Left ventricle myocardium superior (tissue), 1 donor: ENCODE measurements at places on chromosomes 13 and 19.

DNA sequence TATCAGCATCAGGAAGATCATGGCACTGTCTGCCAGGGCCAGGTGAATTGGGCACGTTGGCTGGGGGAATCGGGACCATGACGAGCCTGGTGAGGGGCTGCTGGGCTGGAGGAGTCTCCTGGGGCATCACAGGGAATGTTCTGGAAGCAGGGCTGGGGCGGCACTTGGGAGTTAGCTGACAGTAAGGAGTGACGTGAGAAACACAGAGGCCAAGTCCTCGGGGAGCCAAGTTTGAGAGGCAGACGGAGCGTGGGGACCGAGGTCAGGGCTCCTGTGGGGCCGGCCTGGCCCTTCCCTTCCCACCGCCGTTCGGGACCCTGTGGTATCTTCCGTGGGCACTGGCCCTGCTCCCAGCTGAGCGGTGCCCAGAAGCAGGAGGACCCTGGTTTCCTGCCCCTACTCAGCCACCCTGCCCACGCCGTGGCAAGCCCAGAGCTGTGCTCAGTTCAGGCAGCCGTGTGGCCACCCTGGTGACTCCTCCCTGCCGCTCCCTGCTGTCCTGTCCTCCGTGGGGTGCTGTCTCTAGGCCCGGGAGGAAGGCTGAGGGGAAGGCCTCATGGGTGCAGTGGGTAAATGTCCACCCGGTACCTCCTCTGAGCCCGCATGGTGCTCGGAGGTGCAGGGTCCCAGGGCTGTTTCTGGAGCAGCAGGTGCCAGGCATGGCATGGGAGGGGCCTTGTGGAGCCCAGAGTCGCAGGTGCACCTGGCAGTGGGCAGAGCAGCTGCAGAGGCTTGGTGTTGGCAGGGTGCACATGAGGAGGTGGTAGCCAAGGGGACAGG is 25.2 kb downstream of the CRTC1 start:
- peak; percentile 52 for DNase-seq

GRCh38 chr13:79290595-79291244 is 115.3 kb downstream of the RBM26 start:
- DNase-seq, result no peak

DNA sequence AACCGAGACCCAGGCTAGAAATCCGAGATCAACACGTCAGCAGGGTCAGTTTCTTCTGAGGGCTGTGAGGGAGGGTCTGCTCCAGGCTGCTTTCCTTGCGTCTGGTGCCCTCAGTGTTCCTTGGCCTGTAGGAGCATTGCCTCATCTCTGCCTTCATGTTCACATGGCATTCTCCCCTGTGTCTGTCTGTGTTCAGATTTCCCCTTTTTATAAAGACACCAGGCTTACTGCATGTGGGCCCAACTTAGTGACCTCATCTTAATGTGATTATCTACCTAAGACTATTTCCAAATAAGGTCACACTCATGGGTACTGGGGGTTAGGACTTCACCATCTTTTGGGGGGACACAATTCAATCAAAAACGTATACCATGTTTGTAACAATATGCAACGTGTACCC is 57.2 kb upstream of the C1QTNF9 start:
- no peak for DNase-seq

GRCh38 chr13:96379967-96380366 is 290.1 kb downstream of the HS6ST3 start:
- DNase-seq, result no peak

DNA sequence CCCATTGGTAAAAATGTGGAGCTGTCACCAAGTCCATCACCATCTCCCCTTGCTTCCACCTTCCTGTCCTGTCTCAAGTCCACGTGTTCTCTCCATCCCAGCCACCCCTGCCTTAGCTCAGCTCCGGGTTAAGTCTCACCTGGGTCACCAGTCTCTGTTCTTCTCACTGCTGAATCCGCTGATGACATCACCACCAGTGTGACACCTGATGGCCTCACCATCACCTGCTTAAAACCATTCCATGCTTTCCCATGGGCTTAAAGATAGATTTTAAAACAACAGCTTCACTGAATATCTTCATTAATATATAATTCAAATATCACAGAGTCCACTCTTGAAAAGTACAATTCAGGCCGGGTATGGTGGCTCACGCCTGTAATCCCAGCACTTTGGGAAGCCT is 42.1 kb downstream of the RGCC start:
- no peak for DNase-seq

DNA sequence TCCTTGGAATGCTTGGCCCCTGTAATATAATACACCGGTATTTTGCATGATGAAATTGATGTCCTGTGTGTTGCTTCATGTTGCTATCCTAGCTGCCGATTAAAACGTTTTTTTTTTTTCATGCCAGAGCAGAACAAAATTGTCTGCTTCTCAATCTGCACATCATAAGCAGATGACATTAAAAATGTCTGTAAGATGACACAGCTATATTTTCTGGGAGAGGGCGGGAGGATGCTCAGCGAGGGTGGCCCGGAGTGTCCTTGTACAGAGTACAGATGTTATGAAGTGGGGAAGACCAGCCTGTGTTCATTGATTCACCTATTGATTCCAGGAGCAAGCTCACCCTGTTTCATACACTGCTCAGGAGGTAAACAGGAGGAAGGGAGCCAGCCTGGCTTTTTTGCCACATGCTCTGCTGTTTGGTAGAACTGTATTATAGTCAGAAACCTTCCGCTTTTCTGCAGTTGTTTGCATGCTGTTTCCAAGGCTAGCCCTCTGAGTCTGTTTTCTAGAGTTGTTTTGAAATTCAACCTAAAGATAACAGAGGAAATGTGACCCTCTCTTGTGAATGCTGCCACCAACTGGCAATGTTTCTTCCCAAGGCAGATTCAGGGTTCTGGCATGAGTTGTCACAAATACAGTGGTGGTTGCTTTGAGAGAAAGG is 4.7 kb upstream of the IRS2 start:
- no peak for DNase-seq

- DNase-seq, result no peak
Measured at GRCh38 chr19:38952395-38953165, 21.8 kb downstream of the MRPS12 start.

- DNase-seq, result no peak
Measured at GRCh38 chr19:9039728-9040127, 29.5 kb upstream of the MUC16 start.

DNA sequence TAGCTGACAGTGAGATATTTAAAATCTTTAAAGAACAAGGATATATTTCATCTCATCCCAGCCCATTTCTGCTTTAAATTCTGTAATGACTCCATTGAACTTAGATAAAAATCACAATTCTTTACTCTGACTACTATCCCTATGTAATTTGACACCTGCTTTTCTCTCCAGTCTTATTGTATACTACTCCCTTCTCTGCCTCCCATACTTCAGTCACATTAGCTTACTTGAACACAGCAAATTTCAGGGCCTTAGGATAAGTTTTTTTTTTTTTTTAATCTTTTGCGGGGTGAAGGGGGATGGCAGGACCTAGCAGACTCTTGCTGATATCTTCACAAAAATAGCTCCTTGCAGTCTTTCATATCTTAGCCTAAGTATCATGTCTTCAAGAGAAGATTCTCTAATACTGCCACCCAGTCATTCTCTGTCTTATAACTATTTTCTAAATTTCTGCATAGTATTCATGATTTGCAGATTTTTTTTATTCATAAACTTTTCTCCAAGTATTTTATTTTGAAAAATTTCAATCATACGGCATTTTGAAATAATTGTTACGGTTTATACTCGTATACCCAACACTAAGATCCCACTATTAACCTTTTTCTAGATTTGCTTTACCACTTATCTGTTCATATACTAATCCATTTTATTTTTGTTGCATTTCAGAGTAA is 151.4 kb downstream of the PCCA start:
- no peak for DNase-seq

GRCh38 chr13:75153834-75154233 is 328.1 kb downstream of the TBC1D4 start:
- DNase-seq, result no peak

- DNase-seq, result peak; percentile 85
Measured at GRCh38 chr19:49113762-49114629, at the start of gene LIN7B. Gene LIN7B, plus strand, starts transcription at chr19:49114370. Its CDS starts 35 bp downstream, at chr19:49114405.

GRCh38 chr13:85333506-85334020 is 465.7 kb downstream of the SLITRK6 start:
- DNase-seq, result no peak

DNA sequence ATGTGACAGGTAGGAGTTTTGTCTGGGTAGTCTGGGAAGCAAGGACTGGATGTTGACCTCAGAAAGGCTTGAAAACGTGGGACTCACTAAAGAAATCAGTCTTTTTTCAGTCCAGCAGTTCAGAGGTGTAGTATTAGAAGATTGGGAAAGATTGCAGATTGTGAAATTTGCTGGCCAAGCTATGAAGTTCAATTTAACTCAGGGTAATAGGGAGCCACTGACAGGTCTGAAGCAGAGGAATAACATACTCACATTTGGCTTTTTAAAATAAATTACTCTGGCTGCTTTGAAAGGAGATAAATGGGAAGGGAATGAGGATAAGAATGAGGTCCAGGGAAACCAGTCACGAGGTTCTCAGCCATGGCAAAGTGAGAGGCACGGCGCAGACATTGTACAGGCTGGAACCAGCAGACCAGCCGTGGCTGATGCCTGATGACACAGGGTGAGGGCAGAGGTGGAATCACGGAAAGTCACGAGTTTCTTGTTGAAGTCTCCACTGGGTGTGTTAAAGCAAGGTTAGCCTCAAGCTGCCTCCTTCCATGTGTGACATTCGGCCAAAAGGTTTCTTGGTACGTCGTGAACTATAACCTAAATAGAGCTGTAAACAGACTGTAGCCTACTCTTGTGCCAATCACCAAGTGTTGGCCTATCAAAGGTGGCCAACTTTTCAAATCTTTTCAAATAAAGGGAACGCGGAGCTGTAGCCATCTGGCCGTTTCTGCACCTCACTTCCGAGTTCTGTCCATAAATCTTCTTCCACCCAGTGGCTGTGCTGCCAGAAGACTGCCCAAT is 377.6 kb downstream of the IRS2 start:
- DNase-seq, result no peak

DNA sequence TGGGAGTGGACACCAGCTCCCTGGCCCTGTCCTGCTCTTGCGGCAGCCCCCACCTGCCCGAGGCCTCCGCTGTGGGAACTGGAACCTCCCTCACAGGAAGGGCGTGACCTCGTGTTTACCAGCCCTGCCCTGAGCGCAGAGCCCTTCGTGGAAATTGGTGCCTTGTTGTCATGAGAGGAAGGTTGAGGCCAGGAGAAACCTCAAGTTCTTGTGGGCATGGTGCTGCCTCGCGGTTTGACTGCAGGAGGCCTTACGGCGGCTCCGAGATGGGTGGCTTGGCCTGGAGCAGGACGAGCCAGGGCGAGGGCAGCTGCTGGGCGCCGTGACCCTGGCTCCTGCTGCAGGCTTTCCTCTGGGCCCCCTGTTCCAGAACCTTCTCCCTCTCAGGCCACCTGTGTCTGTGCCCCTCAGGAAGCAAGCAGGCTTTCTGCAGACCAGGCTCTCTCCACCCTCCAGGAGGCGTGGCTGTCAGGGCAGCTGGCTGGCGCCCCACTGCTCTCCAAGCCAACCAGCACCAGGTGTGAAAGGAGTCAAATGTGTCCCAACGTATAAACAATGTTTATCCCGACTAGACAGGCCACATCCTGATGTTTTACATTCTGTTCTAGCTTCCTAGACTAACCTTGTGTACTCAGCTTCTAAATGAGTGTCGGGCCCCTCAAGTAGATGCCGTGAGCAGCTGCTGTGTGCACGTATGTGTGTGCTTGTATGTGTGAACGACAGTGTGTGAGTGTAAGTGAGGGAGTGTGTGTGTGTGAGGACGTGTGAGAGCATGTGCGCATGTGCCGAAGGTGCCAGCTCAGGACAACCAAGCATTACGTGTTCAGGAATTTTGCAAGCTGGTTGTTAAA is 10.4 kb upstream of the RASA3 start:
- DNase-seq, result no peak

GRCh38 chr13:93859716-93860115 is 619.8 kb downstream of the DCT start:
- no peak for DNase-seq

DNA sequence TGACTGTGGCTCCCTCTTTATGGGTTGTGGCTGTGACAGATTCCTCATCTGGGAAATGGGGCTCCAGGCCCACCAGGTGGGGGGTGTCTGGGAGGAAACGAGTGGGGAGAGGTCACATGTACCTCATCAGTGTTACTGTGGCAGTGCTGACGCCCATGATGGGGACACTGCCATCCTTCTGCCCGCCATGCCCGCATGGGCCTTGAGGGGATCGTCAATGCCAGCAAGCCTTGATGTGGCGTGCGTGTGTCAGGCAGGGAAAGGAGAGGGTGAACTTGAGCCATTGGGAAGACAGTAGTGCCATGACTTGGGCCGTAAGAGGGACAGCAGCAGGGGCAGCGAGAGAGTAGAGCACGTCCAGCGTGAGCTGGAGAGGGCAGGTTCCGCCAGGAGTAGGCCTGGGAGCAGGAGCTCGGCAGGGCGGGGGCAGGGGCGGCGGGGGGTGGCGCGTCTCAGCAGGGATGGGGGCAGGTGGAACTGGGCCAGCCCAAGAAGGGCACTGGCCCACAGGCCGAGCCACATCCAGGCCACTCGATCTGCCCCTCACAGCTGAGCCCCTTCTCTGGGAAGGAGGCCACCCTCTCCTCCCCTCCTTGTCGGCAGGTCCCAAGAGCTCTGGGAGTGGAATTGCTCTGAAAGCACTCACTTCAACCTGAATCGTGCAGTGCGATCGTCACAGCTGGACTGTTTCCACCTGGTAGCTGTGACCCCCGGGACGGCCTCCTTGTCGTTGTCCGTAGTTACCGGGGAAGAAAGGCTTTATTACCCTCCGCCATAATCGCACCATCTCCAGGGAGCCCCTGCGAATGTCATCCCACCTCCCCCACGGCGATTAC is 9.9 kb downstream of the KLHL26 start:
- DNase-seq, result peak; percentile 27

GRCh38 chr19:12703046-12703445 is 6.6 kb upstream of the FBXW9 start:
- DNase-seq, result no peak

DNA sequence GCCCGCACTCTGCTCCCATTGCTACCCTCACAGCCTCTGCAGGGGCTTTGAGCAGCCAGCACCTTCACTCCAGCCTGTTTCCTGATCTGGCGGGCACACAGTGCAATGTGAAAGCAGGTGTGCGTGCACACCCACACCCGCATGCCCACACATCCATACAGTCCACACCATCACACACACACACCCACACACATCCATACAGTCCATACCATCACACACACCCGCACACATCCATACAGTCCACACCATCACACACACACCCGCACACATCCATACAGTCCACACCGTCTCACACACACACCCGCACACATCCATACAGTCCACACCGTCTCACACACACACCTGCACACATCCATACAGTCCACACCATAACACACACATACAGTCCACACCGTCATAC is 28.0 kb downstream of the PIAS4 start:
- DNase-seq, result no peak

GRCh38 chr19:50359328-50359818 is 6.1 kb downstream of the NAPSA start:
- DNase-seq, result no peak

GRCh38 chr13:113351514-113352026 is 12.4 kb downstream of the GRTP1 start:
- no peak for DNase-seq

DNA sequence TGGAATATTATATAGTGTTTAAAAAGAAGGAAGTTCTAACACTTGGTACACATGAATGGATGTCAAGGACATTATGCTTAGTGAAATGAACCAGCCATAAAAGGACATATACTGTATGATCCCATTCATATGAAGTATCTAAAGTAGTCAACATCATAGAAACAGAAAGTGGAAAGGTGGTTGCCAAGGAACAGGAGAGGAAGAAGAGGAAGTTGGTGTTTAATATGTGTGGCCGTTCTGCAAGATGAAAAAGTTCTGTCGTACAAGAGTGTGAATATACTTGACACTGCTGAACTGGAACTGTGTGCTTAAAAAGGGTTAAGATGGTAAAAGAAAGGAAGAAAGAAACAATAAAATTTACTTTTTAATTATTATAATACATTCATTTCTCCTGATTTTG is 33.1 kb upstream of the C1QTNF9 start:
- DNase-seq, result no peak
